Lung microvascular endothelial cell (primary cell): ENCODE measurements at places on chromosomes 6 and 20.
A peak's percentile ranks its signal among the peaks of the same experiment; 100 is the strongest.

DNA sequence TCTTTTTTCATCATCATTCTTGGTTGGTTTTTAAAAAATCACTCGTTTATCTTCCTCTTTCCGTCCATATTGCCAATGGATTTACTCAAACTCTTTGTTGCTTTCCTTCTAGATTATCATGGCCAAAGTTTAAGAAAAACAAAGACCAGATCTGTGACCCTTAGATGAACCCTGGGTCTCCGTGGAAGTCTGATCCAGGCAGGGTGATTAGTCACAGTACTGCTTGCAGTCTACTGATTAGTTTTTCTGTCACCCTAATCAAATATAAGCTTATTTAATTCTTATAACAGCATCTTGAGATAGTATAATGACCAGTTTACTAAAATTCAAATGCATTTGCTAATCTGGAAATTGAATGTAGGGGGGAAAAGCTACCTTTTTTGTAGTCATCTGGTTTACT is 6.0 kb upstream of the SMIM28 start:
- DNase-seq = no peak

DNA sequence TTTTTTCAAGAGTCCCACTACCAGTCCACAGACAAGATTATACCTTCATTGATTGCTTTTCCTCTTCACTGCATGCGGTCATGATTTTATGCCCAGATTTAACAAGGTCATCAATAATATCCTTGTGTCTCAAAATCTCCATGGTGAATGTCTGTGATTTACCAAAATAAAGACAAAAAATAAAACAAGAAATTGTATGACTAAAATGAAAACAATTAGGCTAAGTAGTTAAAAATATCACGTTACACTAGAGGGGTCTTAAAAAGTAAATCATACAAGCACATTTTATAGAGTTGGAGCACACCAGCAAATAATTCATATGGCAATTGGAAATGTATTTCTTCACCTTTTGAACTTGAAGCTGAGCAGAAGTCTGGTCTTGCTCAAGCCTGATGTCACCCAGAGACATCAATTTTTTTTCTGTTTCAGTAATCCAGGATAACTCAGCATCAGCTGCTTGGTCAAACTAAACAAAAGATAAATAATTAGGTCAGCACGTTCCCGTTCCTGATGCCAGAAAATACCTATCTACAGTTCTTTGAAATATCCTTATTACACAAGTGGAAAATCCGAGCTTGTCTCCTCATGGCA is 125.4 kb downstream of the DST start:
- DNase-seq = no peak

GRCh38 chr6:47455533-47456209 is 21.9 kb upstream of the CD2AP start:
- DNase-seq = no peak

DNA sequence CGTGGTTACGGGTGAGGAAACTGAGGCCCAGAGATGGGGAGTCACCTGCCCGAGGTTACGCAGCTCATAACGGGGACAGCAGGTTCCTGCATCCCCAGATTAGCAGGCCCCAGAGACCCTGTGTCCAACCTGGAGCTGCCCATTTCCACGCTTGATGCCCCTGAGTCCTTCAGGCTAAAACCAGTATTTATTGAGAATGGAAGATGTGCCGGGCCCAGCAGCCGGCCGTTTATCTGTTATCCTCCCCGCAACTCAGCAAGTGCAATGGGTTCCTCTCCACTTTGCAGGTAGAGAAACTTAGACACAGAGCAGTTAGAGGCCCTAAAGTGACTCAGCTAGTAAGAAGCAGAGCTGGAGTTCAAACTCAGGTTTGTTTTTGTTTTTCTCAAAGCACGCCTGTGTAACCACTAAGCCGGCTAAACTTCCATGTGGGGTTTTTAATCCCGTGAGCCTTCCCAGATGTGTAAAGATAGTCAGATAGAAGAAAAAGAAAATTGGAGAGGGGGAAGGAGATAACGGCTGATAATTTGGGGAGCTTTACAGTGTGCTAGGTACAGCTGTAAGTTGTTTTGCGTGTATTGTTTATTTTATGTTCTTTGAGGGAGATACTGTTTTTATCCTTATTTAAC is 775 bp downstream of the PFDN4 start:
- DNase-seq = no peak

DNA sequence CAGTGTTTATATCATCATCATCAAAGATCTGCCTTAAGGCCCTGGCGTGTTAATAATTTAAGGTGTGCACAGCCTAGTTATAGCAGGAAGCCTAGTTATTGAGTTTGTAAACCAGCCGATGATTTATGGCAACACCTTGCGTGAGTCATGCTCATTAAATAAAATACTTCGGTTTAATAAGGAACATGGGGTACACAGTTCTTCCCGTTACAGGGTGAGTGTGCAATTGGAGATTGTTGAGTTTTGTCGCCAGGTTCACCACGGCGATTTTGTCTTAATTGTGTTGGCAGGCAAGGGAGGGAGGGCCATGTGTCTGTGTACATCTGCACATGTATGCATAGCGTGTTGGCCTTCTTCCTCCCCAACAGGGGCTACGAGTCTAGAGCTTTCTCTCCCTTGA is 104.0 kb downstream of the TFAP2A start:
- DNase-seq = no peak

GRCh38 chr6:158327211-158327610 is 14.9 kb downstream of the TULP4 start:
- peak; percentile 30 for DNase-seq

DNA sequence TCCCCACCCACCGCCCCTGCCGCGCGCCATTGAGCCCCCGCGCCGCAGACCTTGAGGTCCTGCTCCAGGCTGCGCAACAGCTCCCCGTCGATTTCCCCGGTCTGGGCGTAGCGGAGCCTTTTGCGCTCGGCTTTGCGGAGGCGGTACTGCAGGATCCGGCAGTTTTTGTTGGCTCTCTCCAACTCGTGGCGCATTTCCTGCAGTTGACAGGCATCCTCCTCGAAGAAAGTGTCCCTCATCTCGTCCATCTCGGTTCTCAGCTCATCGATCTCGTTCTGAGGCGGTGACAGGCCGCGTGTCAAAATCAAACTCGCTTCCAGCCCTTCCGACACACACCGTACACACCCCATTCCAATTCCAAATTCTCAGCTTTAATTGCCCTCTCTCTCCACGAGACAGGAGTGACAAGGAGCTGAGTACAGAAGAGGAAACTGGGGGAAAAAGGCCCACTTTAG is 4.3 kb downstream of the MTCL3 start:
- DNase-seq = no peak

DNA sequence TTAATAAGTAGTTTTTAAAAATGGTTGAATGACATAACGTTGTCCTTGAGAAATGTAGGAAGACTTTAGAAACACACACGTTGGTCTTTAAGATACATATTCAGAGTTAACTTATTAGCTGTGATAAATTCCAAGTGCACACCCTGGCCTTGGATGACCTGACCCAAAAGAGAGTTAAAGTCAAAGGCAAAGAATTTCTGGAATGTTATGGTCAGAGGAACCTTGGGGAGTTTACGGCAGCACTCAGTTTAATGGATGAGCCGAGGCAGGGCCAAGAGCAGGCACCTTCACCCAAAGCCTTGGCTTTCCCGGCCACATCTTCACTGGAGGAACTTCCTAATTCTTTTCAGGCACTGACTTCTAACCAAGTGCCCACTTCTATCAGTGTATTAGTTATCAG is 200.5 kb downstream of the SMOC2 start:
- no peak for DNase-seq

- DNase-seq = no peak
These were observed 80.1 kb downstream of the RIPOR3 start for GRCh38 chr20:50611128-50611810.

GRCh38 chr6:35602133-35602946 is 86.4 kb downstream of the FKBP5 start:
- DNase-seq = peak; percentile 36

DNA sequence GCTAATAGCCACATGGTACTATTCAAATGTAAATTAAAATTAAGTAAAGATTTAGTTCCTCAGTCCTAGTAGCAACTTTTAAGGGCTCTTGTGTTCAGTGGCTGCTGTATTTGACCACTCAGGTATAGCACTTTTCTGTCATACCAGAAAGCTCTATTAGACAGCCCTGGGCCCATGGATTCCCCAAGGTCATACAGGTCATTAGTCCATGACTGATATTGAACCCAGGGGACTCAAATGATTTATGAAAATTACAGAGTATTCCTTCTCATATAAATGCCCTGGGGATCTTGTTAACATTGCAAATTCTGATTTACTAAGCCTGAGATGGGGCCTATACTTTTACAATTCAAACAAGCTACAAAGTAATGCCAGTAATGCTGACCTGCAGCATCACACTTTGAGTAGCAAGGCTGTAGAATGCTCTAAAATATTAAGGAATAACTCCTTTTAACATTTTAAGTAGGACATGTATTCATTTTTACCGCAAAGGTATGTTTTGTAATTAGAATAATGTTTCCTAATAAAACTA is 29.6 kb downstream of the RNF217 start:
- DNase-seq = no peak

DNA sequence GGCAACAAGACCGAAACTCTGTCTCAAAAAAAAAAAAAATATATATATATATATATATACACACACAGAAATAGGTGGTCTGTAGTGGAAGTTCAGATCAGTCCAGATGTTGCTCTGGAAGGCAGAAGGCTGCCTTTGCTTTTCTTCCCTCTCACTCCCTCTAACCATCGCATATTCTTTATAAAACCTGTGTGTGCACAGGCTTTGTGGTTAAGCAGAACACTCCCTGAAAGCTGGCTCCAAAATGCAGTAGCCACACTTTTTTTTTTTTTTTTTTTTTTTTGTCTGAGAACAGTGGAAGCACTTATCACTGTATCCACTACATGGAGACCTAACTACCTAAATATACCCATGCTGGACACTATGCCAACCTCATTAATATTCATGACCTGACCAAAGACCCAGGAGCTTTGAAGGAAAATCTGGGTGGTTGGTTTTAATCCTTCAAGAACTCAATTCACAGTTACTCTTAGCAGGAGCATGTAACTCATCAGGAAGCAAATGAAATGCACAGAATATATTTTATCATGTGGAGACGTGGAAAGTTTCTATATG is 20.0 kb upstream of the GFOD1 start:
- no peak for DNase-seq

- DNase-seq = no peak
These were observed 295.8 kb downstream of the TBC1D7 start for GRCh38 chr6:13032566-13032965.

DNA sequence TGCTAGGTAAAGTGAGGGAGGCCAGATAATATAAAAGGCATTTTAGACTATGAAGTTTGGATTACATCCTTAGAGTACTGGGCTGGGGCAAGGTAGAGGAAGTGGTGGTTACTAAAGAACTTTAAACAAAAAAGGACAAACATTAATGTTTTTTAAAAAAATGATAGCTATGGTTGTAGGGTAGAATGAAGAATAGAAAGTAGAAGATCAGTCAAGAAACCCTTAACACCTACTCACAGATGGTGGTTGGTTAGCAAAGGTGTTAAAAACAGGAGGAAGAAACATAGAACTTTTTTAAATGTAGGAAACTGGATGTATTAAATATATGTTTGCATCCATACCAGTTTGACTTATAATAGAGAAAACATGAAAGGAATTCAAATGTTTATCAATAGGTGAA is 80.7 kb upstream of the ELOVL5 start:
- no peak for DNase-seq

DNA sequence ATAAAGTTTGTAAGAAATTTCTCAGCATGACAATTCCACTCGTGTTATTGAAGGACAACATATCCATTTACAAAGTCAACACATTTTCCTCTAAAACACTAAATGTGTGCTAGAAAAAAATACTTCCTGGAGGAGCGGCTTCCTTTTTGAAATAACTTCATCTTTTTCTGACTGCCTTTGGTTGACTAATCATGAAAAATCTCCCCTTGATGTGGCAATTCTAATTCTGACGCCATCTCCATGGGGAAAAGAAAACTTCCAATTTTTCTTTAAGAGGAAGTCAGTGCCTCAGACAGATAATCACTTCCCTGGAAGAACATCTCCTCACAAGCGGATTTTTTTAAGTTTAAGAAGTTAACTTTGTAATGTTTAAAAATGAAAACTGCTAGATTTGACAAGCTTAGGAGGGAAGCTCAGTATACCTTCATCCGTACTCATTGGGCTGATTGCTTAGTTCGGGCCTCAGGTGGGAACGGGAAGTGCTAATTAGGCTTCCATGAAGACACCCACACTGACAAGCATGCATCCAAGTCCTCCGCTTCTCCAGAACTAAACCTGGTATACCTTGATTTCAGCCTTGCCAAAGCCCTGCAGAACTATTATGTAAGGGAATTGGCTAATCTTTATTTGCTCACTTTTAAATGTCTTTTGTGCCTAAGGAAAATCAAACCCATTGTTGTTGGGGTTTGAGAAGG is 35.1 kb upstream of the DUSP22 start:
- no peak for DNase-seq

- DNase-seq = no peak
These were observed 22.3 kb downstream of the MDN1 start for GRCh38 chr6:89797317-89797716.

GRCh38 chr6:14711056-14711703 is 534.7 kb upstream of the JARID2 start:
- peak; percentile 83 for DNase-seq
